ENCODE measurements at places on chromosomes 3 and 15.

DNA sequence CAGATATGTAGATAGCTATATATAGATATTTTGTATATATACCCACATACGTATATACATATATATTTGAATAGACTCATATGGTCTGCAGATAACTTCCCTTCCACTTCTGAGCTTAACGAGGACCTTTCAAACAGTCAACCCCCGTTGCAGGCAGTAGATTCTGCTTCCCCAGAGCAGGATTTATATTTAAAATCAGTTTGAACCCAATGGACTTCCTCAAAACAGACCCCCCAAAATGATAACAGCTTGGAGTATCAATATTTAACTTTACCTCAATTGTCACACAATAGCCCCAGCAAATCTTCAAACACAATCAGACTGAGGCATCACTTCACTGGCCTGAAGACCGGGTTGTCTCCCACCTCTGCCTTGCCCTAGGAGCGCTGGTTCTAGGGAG lies 218.3 kb downstream of the MEIS2 start:
- DNase-seq = no peak

DNA sequence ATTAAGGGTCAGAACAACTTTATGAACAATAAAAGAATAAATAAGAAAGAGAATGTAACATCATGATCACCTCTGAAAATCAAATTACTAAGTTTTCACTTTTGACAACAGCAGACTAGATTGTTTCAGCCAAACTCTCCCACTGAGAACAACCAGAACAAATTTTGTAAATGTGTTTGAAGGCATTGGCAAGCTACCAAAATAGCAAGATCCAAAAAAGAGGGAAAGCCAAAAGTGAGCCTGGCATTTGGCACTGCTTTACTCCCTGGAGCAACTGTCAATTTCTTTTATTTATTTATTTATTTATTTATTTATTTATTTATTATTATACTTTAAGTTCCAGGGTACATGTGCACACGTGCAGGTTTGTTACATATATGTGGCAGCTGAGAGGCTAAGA lies 67.2 kb downstream of the CFAP44 start:
- DNase-seq = no peak

- no peak for DNase-seq
Measured at GRCh38 chr15:37518436-37518835, 416.0 kb upstream of the TMCO5A start.

GRCh38 chr3:143809121-143809621 lies 39.1 kb downstream of the SLC9A9 start:
- peak; percentile 93 for DNase-seq

DNA sequence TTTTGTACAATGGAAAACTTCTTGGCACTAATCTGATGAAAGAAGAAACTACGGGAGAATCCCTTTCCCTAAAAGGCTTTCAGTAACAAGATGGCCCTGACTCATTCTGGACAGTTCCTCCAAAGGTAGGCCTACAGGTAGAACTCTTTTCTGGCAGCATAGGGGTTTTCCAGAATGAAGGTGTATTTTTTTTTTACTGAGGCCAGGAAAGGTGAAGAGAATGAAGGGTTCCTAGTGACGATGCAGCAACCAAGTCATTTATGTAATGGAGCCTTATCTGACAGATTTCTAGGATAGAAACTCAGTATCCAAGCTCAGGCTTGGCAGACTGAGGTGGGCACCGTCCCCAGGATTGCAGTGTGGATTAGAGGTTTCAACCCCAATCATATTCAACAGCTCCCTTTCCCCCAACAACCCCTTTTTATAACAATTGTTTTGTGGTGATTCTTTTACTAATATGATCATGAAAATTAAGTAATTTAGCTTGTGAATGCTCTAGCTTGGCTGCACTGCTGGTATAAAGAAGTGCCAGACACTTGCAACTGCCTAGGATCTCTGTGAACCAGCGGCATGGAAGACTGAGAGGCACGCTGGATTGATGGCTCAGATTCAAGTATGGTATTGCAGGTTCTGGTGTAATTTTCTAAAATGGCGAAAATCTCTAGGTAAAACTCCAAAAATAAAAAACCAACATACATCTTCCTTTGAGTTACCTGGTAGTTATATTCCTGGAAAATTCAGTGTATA lies 8.7 kb upstream of the TRIM69 start:
- no peak for DNase-seq

DNA sequence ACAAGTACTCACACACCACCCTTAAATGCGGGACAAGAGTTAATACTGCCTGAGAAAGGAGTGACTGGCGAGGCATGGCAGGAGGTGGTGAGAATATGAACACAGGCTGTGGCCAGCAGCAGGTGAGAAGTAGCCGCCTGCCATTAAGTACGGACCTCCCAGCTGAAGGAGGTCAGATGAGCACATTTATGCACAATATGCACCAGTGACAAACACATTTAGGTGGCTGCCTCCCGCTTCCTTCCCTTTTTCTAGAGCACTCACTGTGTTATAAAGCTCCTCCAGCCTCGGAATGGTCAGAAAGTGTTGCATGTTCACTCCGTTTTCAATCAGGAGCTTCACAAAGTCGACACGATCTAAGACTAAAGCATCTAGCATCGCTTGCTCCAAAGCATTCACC lies 52.4 kb downstream of the TRPM1 start:
- no peak for DNase-seq

DNA sequence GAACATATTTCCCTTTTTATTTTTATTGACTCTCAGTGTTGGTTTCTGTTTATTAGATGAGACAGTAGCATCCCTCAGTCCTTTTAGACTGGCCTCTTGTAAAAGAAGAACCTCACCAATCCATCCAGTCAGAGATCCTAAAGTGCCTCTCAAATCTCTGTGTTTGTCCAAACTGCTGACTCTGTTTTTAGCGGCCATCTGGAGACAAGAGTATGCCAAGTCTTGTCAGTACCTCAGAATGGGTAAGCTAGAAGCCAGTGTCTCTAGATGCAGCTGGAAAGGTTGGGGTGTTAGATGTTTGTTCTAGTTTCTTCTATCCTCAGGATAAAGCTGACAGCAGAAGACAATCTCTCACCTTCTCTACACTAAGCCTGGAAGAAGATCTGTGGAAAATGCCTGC lies 537.7 kb upstream of the ZNF385D start:
- no peak for DNase-seq

- DNase-seq = no peak
Measured at GRCh38 chr3:12483410-12483809, 870 bp upstream of the TSEN2 start.

GRCh38 chr3:189267981-189268613 lies 96.3 kb downstream of the TPRG1 start:
- DNase-seq = no peak

- no peak for DNase-seq
Measured at GRCh38 chr3:31934866-31935265, 46.2 kb downstream of the OSBPL10 start.

All from forelimb muscle (tissue), 1 donor.